ENCODE measurements at places on chromosomes 1 and 21.

DNA sequence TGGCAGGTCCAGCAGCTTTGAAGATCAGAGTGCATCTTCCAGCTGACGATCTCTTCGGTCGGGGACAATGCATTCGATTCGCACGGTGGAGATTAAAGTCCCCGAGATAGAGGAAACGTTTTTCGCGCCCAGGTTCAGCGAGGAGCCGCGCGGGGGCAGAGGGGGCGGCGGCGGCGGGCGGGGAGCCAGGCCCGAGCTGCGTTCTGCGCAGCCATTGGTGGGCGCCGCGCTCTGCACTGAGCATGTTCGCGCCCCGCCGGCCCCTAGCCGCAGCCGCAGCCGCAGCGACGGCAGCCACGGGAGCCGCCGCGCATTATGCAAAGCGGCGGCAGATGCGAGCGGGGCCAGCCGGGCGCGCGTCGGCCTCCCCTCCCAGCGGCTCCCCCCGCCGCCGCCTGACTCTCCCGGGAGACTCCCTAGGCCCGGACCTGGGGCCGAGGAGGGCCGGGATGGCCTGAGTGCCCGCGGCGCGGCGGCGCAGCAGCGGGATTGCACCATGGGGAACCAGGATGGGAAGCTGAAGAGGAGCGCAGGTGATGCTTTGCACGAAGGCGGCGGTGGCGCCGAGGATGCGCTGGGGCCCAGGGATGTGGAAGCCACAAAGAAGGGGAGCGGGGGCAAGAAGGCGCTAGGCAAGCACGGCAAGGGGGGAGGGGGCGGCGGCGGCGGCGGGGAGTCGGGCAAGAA is at the start of gene FMN2:
Gene FMN2 (plus strand): TSS at position 270 of the 687 bp plus-strand sequence. CDS start 227 bp downstream, at position 497.
- no peak for DNase-seq

DNA sequence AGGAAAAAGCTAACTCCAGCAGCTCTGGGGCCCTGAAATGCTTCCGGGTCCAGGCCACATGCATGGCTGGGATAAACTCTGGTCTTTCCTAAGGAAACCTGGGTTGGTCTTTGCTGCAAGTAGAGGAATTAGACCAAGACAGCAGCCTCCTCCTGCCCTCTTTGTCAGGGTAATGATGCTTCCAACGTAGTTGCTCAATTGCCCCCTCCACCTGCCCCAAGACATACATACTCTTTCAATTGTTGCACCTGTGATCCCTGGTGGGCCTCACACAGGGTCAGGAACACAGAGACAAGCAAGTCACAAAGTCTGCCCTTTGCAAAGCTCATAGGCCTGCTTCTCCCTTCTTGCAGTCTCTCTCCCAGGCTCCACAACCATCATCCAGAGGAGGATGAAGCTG is 41.9 kb upstream of the GRIK3 start:
- DNase-seq: no peak

DNA sequence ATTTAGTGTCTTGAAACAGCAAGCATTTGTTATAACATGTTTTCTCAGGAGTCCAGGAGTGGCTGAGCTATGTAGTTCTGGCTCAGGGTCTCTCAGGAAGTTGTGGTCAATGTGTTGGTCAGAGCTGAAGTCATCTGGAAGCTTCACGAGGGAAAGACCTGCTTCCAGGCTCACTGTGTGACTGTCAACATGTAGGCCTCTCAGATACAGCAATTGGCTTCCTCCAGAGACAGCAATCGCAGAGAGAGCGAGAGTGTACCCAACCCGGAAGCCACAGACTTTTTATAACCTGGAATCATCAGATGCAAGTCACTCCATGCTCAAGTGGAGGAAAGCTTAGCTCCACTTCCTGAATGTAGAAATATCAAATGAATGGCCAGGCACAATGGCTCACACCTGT is 40.9 kb downstream of the TNFRSF9 start:
- no peak for DNase-seq

- DNase-seq: no peak
These were observed 16.7 kb downstream of the LPAR3 start for GRCh38 chr1:84876353-84876752.

GRCh38 chr1:228315484-228315944 is 91.1 kb downstream of the TRIM11 start:
- no peak for DNase-seq

DNA sequence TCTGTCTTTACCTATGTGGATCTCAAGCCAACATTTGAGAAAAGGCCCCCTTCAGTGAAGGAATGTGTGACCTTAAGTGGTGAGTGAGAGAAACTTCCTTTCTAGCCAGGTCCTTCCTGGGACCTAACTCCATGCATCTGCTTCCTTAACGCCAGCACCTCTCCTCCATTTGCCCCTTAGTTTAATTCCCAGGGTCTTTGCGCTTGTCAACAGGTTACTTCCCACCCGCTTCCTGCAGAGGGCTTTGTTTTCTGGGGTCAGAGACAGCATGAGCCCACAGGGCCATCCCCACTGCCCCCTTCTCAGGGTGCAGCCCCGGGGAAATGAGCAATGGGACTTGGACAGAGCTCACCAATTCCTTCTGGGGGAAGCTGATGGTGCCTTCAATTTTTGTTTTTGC is 54.8 kb downstream of the EVA1C start:
- DNase-seq: no peak

DNA sequence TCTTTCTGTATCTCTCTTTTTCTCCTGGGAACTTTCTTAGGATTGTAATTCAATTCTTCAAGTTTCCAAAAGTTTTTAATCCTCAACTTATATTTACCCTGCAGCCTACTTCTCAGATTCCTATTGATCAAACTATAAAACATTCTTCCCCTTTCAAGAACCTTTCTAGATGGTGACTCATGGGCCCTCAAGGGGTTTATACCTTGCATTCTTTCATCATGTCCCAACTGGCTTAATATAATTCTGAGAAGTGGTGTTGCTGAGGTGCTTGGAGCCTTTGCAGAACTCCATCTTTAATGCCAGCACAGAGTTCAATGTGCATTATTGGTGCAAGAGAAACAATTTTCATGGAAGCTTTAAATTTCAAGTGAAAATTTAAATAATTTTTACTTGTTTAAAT is 273.4 kb downstream of the VAV3 start:
- no peak for DNase-seq

- DNase-seq: no peak
These were observed 14.2 kb downstream of the PRRX1 start for GRCh38 chr1:170678027-170678600.

- no peak for DNase-seq
These were observed 38.4 kb downstream of the AHCTF1 start for GRCh38 chr1:246893191-246893939.

DNA sequence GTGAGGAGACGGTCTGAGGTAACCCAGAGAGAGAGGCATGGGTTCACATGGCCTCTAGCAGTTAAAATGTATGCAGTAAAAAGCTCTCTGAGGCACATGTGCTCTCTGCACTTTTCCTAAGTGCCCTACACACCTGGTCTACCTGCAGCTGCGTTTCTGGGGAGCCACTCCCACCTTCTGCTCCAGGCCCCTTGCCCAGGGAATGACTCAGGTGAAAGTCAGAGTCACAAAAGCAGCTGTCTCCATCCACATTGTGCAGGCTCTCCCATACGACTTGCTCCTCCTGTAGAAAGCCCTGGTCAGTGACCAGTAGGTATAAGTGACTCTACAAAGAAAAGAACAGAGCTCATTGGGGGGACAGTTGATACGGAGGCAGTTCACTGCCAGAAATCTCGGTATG is 8.8 kb downstream of the MINDY1 start:
- DNase-seq: no peak

DNA sequence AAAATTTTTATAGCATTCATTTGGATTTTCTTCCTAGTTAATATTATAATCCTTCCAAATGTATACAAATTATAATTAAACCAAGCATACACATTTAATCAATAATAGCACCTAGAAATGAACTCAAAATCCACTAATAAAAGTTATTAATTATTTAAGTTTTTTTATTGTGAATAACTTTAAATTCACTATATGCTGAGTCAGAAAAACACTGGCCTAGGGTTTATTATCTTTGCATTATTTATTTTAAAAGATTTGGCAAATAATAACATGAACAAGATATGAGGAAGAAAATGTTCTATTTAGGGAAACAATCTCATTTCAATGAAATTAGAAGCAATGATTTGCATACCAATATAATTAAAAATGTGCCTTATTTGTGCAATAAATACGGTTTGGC is 951.5 kb downstream of the KCNT2 start:
- DNase-seq: no peak

- DNase-seq: no peak
These were observed 39.5 kb upstream of the MCOLN3 start for GRCh38 chr1:85087659-85088407.

DNA sequence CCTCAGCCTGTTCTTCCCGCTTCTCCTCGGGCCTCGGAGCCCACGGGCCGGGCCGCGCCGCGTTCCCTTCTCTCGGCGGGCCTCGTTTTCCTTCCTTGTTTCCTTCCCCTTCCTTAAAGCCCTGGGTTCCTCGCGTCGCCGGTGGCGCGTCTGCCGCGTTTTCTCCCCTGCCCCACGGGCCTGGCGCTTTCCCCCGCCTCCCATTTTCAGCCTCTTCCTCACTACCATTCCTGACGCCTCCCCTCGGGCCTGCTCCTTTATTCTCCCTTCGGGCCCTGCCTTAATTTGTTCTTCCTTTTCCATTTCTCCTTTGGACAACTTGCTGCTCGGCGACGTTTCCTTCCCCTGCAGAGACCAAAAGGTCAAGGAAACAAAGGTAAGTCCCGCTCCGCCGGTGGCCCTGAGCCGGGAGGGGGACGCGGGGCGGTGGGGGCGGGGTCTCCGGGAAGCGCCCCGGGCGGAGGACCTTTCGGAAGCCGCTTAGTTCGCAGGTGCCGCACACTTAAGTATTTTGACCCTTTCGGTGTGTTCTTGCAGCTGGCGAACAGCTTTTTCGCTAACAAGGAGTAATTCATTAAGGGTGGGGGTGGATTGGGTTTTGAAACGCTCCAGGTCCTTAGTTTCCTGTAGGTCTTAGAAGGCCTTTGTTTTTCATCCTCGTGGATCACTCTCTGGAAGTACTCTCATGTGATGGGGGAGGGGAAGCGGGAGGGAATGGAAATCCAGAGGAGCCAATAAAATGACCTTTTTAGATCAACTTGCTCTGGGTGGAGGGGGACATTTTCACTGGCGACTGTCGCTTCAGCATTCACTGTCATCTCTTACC is 780 bp downstream of the YTHDF2 start:
- DNase-seq: peak; percentile 10

DNA sequence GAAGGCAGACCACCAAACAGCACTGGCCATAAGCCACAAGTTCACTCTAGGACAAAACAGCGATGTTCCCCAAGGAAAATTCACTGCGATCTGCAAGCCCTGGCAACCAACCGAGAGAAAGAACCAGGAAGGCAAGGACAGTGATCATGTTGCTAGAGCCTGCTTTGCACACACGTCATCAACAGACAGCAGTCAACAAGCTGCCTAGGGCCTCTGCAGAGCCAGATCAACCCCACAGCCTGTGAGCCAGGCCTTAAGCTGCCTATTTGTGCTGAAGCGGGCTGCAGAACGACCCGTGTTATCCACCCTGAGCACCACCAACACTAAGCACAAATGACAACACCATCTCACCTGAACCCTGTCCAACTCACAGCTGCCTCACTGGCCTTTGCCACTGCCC is 6.2 kb upstream of the YRDC start:
- no peak for DNase-seq

- DNase-seq: no peak
These were observed 367.3 kb downstream of the SMYD3 start for GRCh38 chr1:246139745-246140182.

GRCh38 chr1:55214934-55215193 is 300 bp downstream of the USP24 start:
- no peak for DNase-seq

DNA sequence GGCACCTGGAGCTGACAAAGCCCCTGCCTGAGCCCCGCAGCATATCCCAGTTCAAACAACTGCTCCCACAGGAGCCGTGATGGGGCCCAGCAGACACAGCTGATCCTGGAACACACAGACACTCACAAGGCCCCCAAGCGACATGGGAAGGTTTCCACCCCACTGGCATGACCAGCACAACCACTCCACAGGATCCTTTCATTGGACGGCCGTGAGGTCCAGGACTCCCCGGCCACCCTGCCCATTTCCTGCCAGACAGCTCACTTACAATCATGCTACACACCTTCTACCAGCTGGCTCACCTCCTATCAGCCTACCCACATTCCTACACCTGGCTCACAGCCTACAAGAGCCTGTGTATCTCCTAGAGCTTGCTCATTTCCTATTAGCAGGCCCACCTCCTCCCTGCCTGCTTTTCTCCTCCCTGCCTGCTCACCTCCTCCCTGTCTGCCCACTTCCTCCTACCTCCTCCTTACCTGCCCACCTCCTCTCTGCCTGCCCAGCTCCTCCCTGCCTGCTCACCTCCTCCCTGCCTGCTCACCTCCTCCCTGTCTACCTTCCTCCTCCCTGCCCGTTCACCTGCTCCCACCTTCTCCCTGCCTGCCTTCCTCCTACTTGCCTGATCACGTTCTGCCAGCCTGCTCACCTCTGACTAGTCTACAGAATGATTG is 73.9 kb downstream of the MATN1 start:
- no peak for DNase-seq
